MG63 (cell line): ENCODE measurements at places on chromosomes 6 and 20. TPM values are rescaled to one million over a fixed set of nuclear protein-coding genes. Genes with fewer than 3 reads are reported as not detected.

DNA sequence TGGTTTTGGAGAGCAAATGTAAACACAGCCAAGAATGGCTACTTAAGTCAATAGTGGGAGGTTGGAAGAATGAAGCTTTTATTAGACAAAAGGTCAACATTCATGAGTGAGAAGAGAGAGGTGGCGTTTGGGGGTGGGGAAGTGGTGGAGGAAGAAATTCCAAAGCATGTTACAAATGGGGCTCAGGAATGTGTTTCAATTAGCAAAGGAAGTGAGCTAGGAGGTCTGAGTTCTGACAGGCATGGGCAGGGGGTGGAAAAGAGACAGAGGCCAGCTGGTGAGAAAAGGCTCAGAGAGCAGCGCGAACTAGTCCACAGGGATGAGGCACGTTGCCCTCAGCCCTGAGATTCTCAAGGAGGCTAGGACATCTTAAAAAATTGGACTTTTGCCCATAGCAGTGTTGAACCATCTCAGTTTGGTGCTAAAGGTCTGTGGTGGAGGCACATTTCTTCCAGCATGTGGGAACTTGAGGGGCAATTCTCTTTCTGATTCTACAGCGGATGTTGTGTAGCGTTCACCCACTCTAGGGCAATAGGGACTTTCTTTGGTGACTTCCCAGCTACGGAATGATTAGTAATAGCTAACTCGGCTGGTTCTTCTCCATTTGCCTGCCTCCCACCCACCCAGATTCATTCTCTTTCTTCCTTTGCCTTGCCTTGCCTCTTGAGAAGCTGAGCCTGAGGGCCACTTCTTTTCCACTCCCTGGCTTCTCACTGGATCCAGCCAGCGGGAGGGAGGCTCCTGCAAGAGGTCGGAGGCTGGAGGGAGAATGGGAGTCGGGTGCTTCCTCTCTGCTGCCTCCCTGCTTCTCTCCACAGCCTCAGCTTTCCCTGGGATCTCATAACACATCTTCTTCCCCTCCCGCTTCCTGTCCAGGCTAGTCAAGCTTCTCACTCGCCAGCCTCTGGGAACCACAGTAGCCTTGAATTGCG, 45.1 kb upstream of the NEDD9 start:
- peak; percentile 68 for DNase-seq

GRCh38 chr6:155959898-155960495, 504.4 kb upstream of the NOX3 start:
- no peak for DNase-seq

- DNase-seq, result no peak
Measured at GRCh38 chr6:149132336-149132735, 185.2 kb upstream of the TAB2 start.

GRCh38 chr20:47789081-47789763, 3.9 kb upstream of the SULF2 start:
- DNase-seq, result no peak

- peak; percentile 64 for DNase-seq
Measured at GRCh38 chr6:28758046-28758817, 165.6 kb downstream of the TRIM27 start.

DNA sequence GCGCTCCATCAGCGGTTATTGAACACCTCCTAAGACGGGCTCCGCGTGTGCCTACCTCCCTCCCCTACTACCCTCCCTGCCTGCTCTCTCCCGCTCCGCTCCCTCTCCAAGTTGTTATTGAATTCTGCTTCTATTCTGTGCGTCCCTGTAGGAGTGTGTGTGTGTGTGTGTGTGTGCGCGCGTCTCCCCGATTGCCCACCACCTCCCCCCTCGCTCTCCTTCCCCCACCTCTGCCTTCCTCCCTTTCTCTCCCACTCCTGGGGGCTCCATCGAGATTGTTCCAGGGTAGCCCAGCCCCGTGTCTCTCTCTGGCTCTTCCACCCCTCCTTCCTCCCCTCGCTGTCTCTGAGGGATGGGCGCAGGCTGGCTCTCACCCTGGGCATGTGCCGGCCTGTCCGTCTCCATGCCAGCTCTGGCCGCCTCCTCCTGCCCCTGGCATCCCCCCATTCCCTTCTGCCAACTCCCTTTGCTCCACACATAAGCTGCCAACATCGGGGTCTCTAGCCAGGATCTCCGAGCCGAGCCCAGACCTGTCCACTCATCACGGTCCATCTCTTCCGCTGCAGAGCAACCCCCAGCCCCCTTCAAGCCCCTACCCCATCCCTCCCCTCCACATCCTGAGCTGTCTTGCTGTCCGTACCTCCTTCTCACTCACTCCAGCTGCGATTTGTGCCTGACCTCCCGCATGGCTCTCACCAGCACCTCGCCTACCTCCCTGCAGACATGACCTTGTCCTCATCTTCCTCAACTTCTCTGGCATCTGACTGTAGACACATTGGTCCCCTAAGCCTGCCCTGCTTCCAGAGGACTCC, 68.5 kb downstream of the SRC start:
- no peak for DNase-seq

- DNase-seq, result no peak
Measured at GRCh38 chr6:110731196-110731595, 84.1 kb downstream of the CDK19 start.

DNA sequence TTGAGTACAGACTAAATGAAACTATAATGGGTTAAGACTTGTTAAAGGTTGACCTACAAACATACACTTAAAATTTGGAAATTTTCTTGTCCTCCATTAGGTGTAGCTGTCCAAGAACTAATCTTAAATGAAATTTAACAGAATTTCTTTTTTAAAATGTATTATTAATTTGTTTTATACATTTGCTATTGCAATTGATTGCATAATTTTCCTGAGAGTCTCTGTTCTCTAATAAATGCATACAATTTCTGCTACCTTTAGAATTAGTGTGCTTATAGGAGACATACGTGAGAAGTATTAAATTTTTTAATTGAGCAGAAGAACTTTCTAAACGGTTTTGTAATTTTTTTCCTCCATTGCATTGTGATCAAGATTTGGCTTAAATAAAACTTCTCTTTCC, 1.5 kb downstream of the FAM135A start:
- DNase-seq, result no peak

SIRPB1 gene
- not detected in 2 replicates for total RNA-seq

RIMS1 gene
- 9.6 and 17.4 TPM in 2 replicates for total RNA-seq

MICA gene
- total RNA-seq, result 15.9 and 31.0 TPM in 2 replicates

SUMO4 gene
- 8.4 TPM in 1 of 2 replicates, not detected in the other for total RNA-seq
